Sciatic nerve (tissue), 2 donors: ENCODE measurements at places on chromosomes 1 and 21.
A peak's percentile ranks its signal among the peaks of the same experiment; 100 is the strongest.

DNA sequence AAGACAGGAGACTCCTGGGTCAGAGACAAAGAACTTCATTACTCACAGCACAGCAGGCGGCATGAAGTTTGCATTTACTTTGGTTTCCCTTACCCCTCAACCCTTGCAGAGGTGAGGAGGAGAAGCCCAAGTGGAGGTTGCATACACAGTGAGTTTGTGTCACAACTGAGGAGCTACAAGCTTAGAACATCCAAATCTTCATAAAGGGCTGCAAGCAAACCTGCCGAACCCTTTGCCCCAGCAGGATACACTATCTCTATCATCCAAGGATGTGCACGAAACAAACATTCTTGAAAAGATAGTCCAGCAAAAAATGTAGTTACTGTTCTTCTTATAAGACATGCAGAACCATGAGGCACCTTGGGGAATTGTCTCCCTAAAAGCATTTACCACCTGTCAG lies 493.5 kb downstream of the SETD4 start:
- no peak for DNase-seq

- DNase-seq = no peak
Observed at GRCh38 chr1:5730272-5731109, 261.7 kb downstream of the NPHP4 start.

- no peak for DNase-seq
Observed at GRCh38 chr1:93200086-93200620, 19.6 kb downstream of the CCDC18 start.

DNA sequence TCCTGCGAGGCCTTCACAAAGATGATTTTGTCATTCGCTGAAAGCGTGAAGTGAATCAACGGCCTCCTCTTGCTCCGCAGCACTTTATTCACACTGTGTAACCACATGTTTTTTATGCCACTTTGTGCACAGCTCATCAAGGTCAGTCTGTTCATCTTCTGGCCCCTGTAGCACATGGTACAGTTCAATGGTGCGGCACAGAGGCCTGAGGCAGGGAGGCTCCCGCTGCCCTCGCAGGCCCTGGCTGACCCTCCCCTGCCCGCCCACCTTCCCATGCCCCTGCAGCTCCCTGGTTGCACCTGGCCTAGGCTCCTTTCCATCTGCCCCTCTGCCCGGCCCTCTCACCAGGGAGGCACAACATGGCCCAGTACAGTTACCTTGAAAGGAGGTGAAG lies 87.5 kb downstream of the CD247 start:
- no peak for DNase-seq

- DNase-seq = peak; percentile 79
Observed at GRCh38 chr1:31815752-31816500, at the start of gene SPOCD1. TSS of gene SPOCD1 (minus strand) at chr1:31816022. CDS start at chr1:31815333, 689 bp downstream.

GRCh38 chr21:36092681-36093080 lies 22.9 kb downstream of the CBR1 start:
- no peak for DNase-seq

DNA sequence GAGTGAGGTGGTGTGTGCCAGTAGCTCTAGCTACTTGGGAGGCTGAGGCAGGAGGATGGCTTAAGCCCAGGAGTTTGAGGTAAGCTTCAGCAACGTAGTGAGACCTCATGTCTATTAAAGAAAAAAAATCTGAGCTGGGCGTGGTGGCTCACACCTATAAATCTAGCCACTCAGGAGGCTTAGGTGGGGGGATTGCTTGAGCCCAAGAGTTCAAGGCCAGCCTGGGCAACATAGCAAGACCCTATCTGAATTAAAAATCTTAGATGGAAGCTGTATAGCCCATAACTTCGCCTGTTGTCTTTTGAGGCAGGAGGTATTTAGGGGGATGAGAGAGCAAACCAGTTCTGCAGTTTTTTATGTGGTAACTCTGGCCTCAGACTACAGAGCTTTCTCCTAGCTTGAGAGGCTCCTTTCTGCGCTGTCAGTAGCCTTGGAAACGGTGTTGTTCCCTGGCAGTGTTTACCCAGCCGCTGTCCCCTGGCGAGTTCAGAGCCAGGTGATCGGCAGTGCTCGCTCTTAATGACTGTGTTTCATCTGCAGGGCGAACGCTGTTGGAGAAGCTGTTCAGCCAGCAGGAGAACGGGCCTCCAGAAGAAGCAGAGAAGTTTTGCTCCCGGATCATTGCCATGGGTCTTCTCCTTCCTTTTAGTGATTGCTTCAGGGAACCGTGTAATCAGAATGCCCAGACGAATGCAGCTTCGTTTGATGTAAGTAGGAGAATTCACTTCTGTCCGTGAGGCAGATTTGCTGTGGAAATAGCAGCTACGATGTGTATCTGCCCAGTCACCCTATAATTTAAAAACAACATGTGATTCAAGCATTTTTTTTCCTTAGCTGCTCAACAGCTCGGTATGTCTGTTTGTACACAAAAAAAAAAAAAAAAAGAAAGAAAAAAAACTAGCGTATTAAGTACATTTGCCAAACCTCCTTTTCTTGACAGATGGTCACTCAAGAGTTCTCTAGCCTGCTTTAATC lies 31.2 kb downstream of the FMN2 start:
- DNase-seq = no peak

DNA sequence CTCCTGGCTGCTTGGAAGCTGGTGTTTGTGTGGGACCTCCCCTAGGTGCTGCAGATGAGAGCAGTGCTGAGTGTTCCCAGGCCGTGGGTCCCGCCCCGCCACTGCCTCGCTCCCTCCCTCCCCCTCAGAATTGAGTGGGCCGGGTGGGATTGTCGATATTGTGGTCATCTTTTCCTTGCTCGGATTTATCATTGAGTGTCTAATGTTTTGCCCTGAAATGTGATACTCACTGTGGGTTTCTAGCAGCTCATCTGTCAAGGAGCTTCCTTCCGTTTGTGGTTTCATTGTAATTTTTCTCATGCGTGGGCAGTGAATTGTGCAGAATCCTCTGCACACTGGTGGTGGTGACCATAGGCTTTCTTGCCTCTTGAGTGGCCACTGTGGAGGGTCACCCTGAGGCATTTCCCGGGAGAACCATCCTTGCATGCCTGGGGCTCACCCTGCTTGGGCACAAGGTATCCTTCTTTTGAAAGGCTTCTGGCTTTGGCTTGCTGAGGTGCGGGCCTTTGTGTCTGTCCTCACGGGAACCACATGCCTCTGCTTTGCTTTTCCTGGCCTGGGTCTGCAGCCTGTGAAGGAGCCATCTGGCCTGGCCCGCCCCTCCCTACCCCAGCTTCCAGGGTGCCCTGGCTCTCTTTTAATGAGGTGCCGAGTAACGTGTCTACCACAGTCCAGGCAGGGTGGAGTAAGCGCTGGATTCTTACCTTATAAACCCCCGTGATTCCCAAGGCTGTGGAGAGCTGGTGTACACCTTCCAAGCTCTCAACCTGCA lies 25.6 kb downstream of the SLX9 start:
- DNase-seq = no peak

- no peak for DNase-seq
Observed at GRCh38 chr1:197171531-197171930, 25.1 kb upstream of the ASPM start.

- no peak for DNase-seq
Observed at GRCh38 chr1:68558321-68559026, 61.6 kb upstream of the DEPDC1 start.

- DNase-seq = no peak
Observed at GRCh38 chr1:191366686-191367085, 791.6 kb upstream of the RGS18 start.

DNA sequence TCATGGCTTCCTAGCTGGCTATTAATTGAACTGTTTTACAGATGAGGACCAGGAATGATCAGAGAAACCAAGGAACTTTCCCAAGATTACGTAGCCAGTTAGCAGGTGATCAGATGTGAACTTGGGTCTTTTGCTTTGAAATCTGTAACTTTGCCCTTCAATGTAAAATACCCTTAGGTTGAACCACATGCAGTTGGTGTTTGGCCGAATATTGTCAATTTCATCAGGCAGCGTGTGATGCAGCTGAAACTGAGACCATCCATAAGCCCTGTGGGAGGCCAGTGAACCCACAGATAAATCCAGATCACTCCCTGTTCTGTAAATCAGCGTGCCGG lies 150.8 kb downstream of the ETS2 start:
- no peak for DNase-seq

- DNase-seq = no peak
Observed at GRCh38 chr21:42527489-42528158, 14.0 kb downstream of the SLC37A1 start.

- no peak for DNase-seq
Observed at GRCh38 chr1:35573198-35574124, at the start of gene TFAP2E. TSS of gene TFAP2E (plus strand) at chr1:35573314. CDS start at chr1:35573578, 264 bp downstream.

DNA sequence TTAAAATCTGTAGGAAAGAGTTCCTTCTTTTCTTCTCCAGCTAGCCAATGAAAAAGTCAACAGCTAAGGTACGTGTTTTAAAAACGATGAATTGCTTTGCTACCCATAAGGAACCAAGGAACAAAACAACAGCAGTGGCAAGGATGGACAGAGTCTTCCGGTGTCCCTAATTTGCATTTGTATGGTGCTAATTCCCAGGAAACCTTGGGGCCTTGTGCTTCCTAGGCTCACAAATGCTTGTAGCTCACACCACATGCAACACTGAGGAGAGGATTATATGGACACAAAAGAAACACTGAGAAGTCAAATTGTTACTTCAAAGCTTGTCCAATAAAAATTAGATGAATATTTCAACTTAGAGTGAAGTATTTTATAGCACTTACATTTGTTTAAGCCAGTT lies 1.8 kb upstream of the PGBD5 start:
- no peak for DNase-seq

- no peak for DNase-seq
Observed at GRCh38 chr1:233710031-233710430, 96.1 kb downstream of the KCNK1 start.

GRCh38 chr1:109969907-109970306 lies 14.7 kb upstream of the AHCYL1 start:
- no peak for DNase-seq

DNA sequence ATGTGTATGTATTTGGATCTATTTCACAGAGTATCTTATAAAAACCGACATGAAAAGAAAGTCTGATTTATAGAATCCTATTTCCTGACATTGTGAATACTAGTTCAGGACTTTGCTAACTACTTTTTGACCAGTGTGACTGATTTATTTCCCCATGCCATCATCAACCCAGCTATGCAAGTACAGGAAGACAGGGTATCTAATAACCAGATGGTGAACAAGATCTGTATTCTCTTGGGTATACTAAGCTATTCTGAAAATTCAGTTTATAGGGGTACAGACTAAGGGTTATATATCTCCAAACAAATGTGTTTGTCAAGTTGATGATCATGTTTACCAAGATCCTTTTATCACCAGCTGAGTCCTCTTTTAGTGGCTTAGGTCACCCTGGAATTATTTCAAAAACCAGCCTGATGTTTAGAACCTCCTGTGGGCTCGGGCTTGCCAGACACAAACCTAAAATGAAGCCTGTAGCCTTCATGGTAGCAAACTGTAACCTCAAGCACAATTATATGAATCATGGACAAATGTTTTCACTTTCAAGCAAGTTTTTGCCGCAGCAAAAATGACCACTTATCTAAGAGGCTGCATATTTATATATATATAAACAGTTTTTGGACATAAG lies 185.1 kb downstream of the FGGY start:
- DNase-seq = no peak

GRCh38 chr1:88891951-88892340 lies 579 bp upstream of the GTF2B start:
- no peak for DNase-seq

GRCh38 chr1:91170571-91170970 lies 148.7 kb upstream of the ZNF644 start:
- no peak for DNase-seq

- no peak for DNase-seq
Observed at GRCh38 chr1:119112791-119113190, 27.7 kb downstream of the WARS2 start.

- peak; percentile 75 for DNase-seq
Observed at GRCh38 chr1:228989992-228990827, 254.9 kb downstream of the RHOU start.

DNA sequence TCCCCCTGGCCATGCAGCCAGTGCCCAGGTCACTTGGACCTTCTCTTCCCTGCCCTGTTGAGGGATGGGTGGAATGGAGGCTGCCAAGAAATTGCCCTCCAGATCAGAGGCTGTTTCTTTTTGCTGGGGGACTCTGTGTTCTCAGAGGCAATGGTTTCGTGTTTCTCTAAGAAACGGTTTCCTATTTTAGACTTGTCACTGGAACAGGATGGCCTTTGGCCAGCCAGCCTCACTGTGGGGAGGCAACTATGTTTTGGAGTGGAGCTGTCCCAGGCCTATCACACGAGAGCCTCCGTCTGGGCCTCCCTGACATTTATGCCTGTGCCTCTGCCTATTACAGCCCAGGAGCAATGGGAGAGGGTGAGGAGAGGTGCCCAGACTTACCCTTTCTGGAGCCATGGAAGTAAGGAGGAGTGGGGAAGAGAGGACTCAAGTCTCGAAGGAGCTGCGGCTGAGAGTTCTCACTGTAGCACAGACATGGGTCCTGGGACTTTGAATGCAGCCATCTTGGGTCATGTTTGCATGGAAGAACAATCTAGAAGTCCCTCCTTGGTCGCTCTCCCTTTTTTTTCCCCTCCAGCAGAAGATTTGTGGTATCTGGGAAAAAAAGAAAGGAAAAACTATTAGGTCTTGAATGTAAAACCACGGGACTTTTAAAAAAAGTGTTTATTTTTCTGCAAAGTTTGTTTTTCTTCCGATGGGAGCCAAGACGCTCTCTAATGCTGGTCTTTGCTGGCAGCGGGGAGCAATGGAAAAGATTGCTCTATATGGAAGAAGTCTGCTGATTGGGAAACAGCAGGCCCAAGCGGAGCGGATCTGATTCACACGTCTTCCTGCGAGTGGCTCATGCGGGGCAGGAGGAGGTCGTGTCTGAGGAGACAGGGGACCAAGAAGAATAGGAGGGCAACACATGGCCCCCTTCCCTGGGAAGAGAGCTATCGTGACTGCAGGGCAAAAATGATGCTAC lies 219.2 kb downstream of the FOXD2 start:
- DNase-seq = peak; percentile 84

DNA sequence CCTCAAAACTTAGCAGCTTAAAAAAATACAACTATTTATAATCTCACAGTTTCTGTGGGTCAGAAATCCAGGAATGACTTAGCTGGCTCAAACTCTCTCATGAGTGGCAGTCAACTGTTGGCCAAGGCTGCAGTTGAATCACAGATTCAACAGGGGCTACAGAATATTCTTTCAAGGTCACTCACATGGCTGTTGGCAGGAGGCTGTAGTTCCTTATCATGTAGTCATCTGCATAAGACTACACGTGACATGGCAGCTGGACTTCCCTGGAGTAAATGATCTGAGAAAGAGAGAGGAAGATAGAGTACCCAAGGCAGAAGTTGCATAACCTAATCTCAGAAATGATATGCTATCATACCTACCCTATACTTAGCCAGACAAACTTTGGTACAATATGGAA lies 75.2 kb upstream of the TSPAN2 start:
- no peak for DNase-seq
